C1 segment of cervical spinal cord (tissue), 14 donors: ENCODE measurements at places on chromosomes 2 and 18.

GRCh38 chr2:198883604-198884003 is 574.1 kb downstream of the SATB2 start:
- DNase-seq, result no peak

GRCh38 chr2:236763857-236764256 is 194.2 kb downstream of the ACKR3 start:
- DNase-seq, result no peak

DNA sequence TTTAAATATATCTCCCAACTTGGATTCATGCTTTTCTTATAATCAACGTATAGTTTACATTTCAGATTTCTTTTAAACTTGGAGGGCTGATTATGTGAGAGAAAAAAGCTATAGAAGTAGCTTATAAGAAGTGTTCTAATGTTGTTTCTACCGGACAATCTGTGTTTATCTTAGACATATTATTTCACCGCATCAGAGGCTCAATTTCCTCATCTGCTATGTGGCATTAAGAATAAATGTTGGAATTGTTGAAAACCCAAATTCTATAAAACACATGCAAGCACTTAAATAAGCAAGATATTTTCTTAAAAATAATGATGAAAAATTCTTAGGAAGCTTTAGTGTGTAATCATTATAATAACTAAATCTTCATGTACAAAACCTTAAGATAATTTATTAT is 407.9 kb downstream of the HRH4 start:
- DNase-seq, result no peak

GRCh38 chr2:39728941-39729351 is 50.1 kb downstream of the THUMPD2 start:
- no peak for DNase-seq

GRCh38 chr2:14273650-14274049 is 358.9 kb upstream of the LRATD1 start:
- no peak for DNase-seq

DNA sequence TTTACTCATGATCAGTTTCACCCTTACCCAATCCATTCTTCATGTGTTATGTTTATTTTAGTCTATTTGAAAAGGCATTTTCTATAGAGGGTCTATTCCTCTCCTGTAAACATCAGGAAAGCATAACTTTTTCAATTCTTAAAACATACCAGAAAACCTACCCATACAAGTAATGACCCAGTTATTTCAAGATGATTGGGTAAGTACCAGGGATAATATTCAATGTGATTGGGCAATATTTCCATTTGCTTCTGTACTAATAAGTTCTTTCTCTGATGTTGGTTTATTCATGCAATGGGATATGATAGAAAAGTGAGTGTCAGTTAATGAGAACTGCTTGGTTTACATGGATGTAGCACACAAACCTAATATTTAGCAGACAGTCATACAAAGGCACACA is 87.6 kb downstream of the CCBE1 start:
- no peak for DNase-seq

GRCh38 chr2:98809116-98809515 is 78.2 kb upstream of the MGAT4A start:
- DNase-seq, result no peak

DNA sequence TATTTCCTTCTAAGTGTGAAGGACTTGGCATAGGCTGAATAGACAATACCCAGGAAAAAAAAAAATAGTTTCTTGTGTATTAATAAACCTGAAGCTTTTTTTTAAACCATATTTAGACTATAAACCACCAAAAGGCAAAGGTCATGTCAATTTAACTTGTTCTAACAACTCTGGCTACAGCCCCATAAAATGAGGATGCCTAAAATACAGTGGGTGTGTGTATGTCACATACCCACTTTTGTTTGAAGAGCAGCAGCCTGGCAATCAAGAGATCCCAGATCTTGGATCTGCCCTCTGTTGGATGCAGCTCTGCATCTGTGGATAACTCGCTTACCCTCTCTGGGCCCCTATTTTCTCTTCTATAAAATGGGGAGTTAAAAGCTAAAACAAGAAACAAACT is 65.4 kb downstream of the SATB2 start:
- no peak for DNase-seq

DNA sequence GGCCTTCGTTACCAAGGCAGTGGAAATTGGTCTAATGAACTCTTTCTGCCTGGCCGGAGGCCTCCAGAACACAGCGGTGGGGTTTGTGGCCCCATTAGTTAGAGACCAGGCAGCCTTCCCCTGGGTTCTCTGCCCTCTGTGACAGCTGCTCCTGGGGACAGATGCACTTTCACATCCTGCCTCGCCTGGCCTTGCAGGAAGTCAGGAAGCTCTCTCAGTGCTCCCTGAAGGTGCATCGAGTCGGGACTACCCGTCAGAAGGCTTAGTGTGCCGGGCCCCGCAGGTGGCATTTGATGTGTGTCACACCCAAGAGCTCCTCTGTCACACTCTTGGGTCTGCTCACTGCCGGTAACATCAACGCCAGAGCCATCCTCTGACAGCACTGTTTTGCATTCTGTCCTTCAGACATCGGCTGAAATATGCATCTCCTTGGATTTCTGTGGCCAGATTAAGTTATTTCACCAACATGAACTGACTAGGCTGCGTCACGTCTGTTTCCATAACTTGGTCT is 158.3 kb downstream of the LDLRAD4 start:
- no peak for DNase-seq

DNA sequence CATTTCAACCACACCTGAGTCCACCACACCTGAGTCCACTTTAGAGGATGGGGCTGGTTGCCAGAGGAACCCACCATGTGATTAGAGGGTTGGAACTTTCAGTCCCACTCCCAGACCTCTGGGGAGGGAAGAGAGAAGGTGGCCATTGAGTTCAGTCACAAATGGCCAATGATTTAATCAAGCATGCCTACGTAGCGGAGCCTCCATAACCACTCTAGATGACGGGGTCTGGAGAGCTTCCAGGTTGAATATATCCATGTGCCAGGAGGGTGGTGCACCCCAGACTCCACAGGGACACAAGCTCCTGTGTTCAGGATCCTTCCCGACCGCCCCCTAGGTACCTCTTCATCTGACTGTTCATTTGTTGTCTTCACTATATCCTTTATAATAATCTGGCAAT is 53.3 kb downstream of the CYBRD1 start:
- no peak for DNase-seq

DNA sequence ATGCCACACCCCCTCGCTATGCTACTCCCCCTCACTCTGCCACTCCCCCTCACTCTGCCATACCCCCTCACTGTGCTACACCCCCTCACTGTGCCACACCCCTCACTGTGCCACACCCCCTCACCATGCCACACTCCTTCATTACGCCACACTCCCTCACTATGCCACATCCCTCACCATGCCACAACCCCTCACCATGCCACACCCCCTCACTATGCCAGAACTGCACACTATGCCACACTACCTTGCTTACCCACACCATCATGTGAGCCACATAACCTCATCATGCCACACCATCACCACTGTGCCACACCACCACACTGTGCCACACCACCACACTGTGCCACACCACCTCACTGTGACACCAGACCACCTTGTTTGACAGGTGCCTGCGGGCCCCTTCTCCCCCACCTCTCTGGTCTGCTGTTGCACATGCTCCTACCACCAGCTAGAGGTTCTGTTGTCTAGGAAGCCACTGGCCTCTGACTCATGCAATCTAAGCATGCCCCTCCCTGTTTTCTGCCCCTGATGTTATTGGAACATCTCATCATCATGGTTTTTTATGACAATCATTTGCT is 22.0 kb downstream of the MARCHF4 start:
- no peak for DNase-seq

DNA sequence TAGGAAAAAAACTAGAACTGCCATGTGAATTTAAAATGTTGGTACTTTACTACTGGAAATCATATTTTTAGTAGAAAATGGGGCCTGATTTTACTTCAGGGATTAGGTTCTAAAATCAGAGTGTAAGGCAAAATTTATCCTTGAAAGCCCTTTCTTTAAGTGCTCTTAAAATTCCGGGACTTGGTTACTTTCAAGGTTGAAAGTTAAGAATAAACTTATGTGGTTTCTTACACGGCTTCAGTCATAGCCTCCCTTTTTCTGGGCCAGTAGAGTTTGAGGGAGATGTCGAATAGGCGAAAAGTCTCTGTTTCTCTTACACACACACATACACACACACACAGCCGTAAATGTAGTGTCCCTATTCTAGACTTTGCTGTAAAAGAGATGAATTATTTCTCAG is 13.1 kb downstream of the KCNE4 start:
- no peak for DNase-seq

DNA sequence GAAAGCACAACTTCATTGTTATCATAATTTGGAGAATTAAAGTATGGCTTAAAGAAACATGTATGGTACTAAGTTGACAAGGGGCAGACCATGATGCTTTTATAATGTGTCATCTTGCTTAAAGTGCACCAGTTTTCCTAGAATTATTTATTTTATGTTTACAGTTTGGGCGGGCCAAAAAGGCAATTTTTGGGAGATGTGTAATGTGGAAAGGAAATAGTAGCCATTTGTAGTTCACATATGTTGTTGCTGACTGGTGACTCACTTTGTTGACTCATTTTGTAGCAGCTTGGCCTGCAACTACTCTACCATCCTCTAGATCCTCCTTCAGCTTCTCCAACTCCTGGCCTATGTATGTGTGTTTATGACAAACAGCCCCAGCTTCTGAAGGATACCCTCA is 7.7 kb downstream of the ZSCAN30 start:
- DNase-seq, result no peak

GRCh38 chr2:109173311-109174171 is 44.5 kb downstream of the SH3RF3 start:
- DNase-seq, result no peak

GRCh38 chr18:13726972-13727331 is 479 bp downstream of the RNMT start:
- DNase-seq, result no peak

DNA sequence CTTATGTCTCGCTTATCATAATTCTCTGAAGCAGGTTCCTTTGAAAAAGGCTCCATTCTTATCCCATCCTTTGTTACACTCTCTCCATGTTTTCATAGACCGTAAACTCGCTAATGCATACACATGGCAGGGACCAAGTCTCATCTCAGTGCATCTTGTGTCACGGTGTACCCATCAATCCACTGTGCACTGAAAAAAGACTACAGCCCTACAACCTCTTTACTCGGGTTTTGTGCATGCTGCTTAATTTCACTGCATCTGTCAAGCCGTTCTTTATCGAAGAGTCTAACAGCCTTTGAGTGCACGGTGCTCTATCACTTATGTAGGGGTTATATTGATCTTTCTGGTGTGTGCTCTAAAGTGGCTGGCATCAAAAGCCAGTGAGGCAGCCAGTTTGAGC is 302.9 kb upstream of the ERBB4 start:
- no peak for DNase-seq

- no peak for DNase-seq
Observed at GRCh38 chr2:236674646-236675045, 105.0 kb downstream of the ACKR3 start.

- DNase-seq, result no peak
Observed at GRCh38 chr2:80298954-80299353, 5.6 kb downstream of the LRRTM1 start.

GRCh38 chr2:221034973-221035372 is 537.1 kb downstream of the EPHA4 start:
- no peak for DNase-seq

GRCh38 chr2:150127995-150128394 is 359.5 kb downstream of the RND3 start:
- DNase-seq, result no peak
